ENCODE measurements at places on chromosomes 2 and 18.

GRCh38 chr18:52716973-52717372 lies 377.0 kb downstream of the DCC start:
- DNase-seq, result no peak

DNA sequence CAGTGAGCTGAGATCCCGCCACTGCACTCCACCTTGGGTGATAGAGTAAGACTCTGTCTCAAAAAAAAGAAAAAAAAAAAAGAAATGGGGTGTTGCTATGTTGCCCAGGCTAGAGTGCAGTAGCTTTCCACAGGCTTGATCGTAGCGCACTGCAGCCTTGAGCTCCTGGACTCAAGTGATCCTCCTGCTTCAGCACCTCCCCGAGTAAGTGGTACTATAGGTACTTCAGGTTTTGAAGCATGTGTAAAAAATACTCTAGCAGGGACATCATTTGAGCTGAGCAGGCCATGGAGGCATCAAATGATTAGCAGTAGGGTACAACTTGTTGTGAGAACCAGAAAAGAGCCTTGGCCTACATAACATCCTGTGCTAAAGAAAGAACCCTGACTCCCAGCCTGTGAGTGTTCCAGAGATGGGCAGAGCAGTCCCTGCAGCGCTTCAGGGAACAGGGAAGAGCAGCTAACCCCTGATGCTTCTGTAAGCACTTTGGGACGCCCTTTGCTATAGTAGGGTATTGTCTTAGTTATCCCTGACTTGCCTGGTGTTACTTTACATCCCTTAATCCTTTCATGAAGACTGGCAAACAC lies 119.1 kb downstream of the NEDD4L start:
- DNase-seq, result no peak

- no peak for DNase-seq
These were observed 73.5 kb downstream of the WDPCP start for GRCh38 chr2:63514781-63515180.

DNA sequence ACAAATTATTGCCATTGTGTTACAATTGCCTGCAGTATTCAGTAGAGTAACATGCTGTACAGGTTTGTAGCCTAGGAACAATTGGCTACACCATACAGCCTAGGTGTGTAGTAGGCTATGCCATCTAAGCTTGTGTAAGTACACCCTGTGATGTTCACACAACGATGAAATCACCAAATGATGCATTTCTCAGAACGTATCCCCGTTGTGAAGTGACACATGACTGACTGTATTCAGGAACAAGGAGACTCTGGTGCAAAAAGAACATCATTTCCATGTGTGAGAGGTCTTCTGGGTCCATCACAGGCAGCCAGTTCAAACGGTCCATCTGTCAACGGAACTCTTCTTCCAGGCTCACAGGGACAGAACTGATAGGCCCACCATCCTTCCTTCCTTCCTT lies 263.7 kb downstream of the ANAPC1 start:
- DNase-seq, result no peak

GRCh38 chr2:237662671-237663093 lies 35.3 kb downstream of the LRRFIP1 start:
- DNase-seq, result peak; percentile 20

DNA sequence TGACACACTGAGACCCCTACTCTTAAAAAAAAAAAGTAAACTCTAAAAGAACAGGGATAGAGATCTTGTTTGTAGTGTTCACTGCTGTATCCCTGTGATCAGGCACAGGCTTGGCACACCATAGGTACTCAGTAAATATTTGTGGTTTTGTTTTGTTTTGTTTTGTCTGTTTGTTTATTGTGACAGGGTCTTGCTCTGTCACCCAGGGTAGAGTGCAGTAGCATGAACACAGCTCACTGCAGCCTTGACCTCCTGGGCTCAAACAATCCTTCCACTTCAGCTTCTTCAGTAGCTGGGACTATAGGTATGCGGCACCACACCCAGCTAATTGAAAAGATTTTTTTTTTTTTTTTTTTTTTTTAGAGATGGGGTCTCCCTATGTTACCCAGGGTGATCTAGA lies 3.4 kb downstream of the FKBP1B start:
- DNase-seq, result no peak

GRCh38 chr2:20077411-20077940 lies 26.0 kb upstream of the LAPTM4A start:
- DNase-seq, result no peak

DNA sequence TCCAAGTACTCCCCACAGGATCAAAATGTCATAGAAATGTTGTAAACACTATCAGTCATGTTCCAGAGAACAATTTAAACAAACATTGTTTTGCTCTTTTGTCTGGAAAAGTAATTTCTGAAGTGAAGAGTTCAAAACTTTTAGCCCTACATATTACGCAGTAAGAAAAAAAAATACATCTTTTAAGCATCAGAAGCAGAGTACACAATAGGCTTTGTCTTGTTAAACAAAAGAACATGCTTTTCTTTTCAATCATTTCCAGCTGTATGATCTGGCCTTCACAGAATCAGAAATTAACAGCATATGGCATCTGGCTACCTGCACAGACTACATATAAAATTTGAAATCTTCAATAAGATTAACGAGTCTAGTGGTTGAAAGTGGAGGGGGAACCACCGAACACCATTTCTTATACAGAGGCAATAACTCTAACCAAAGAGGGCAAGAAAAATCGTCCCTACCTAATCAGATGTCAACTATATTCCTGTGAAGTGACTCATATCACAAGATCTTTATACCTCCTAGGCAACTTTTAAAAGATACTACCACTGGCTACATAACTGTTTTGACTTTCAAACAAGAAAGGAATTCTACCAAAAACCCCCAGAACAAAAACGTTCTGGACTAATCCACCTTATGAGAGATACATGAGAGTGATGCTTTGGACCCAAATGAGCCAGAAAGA lies 149.3 kb downstream of the EXOC6B start:
- DNase-seq, result no peak

DNA sequence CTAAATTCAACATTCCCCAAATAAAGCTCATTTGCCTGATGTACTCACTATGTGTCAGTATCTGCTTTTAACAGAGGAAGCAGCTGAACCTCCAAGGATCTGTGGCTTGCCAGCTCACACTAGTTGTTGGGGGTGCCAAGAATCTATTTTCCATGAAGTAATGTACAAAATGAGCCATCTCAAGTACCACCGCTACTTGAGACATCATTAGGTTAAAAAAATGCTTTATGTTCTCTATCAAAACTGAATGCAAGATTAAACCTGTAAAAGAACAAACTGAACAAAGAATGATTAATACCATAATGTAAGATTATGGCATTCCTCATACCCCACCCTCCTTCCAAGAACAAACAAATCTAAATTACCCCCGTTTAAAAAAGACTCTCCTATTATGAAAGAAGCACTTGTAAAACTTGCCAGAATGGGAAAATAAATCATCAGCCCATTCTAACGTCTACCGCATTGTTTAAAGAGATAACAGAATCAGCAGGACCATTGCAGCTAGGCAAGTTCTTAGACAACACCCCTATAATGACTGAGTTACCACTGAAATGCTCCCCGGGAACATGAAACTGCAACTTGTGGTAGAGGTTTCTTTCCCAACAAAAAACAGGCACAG lies 471.6 kb downstream of the DLGAP1 start:
- no peak for DNase-seq

DNA sequence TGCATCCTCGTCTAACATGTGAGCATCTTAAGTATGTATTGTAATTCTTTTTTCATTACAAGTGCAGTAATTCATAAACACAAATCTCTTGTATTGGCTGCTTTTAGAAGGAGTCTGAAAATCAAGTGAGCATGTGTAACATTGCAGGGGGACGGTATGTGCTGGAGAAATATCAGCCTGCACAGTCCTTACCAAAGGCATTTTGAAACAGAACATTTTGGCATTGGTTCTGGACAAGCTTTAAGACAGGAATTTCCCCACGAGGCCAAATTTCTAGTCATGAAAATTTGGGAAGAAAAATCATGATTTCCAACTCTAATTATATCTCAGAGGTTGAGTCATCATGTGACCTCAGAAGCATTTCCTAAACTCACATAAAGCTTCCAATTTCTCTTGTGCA lies 24.7 kb upstream of the NRP2 start:
- DNase-seq, result no peak

DNA sequence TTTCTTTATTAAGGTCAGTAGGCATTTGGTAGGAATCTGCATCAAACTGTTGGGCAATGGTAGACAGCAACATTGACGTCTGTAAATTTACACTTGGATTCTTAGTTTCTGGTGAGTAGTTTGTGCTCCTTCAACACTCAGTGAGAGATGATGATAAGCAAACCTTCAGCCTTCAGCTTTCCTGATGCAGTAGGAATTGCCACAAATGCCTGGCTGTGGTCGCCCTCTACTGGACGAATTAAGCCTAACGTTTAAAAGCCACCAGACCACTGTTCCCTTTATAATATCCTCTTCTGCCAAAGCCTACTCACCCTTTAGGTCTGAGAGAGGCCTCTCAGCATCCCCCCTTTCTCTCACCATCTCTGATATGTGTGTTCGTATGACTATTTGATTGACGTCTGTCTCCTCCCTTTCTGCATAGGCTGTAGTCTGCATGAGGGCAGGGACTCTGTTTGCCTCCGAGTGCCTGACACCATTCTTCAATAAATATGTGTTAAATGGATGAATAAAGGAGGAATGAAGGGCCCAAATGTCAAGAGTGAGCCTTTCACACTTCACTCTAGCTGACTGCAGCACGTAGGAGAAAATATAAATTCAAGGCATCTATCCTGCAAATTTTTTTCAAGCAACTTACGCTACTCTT lies 47.0 kb upstream of the PLEKHM3 start:
- DNase-seq, result peak; percentile 15

GRCh38 chr18:25125680-25126079 lies 226.3 kb downstream of the ZNF521 start:
- no peak for DNase-seq

- no peak for DNase-seq
These were observed 23.6 kb upstream of the VWA3B start for GRCh38 chr2:98063291-98063854.

Data from activated CD8-positive, alpha-beta memory T cell treated with anti-CD3 and anti-CD28 coated beads for 4 hours (primary cell).